ENCODE measurements at places on chromosomes 5 and 9. TPM values are rescaled to one million over a fixed set of nuclear protein-coding genes. Genes with fewer than 3 reads are reported as not detected.
A peak's percentile ranks its signal among the peaks of the same experiment; 100 is the strongest.

DNA sequence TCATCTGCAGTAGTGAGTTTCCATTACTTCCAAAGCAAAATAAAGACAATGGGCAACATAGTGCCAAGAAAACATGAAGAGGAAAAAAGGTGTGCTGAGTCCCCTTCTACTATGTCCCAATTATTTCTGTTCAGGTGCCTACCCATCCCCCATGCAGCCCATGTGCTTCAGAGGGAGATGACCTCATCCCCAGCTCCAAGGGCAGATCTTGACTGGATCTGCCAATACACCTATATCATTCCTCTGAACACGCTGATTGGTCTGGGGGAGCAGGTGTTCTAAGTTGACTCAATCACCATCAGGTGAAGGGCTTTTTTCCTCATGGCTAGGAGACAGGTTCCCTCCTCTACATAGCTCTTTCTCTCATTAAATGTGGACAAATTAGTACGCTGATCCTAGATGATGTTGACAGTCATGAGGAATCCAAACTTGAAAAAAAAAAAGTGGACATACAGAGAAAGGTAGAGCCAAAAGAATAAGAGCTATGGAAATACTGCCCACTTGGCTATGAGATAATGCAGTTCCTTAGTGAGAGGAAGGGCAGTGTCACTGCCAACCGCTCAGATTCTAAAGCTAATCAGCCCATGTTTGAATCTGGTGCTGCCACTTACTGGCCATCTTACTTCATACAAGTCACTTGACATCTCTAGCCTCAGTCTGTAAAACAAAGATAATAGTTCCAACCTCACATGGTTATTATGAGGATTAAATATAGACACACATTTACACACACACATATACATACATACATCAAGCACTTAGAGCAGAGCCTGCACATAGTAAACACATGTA lies 23.1 kb downstream of the PRELID2 start:
- no peak for DNase-seq

DNA sequence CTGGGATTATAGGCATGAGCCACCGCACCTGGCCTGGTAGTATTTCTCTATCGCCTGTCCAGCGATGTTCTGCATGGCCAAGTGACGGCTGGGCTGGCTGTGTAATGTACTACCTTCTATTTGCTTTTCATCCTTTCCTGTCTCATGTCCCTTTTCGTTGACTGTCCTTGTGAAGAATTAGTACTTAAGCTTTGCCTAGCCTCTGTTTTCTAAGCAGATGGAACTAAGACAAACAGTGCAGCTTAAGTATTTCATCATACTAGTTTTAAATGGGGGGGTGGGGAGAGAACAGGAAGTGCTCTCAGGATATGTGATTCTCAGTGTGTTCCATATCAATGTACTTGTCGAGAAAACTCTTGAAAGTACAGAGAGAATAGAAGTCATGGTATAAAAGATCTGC lies 31.7 kb upstream of the CCL21 start:
- DNase-seq = no peak

Gene LRRC70
- 0.56 TPM for total RNA-seq

Gene GHR
- total RNA-seq = 0.54 TPM

GRCh38 chr9:135307300-135307699 lies 172.3 kb upstream of the PPP1R26 start:
- no peak for DNase-seq

GRCh38 chr5:169161022-169161680 lies 139.8 kb downstream of the SLIT3 start:
- peak; percentile 83 for DNase-seq

DNA sequence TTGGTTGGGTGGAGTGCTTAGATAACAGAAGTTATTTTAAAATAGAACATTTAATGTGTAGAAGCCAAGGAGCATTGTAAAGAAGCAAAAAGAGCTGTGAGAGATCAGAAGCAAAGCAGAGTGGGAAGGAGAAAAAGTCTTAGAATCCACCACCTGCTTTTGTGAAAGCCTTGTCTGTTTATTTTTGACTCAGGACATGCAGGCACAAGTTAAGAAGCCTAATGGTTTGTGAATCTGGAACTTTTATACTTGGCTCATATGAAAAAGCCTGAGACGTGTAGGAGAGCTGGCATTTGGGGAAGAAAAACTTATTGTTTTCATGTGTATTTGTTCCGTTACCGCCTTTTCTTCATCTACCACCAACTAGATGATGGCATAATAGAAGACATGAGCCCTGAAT lies 38.5 kb upstream of the ITGA2 start:
- no peak for DNase-seq

DNA sequence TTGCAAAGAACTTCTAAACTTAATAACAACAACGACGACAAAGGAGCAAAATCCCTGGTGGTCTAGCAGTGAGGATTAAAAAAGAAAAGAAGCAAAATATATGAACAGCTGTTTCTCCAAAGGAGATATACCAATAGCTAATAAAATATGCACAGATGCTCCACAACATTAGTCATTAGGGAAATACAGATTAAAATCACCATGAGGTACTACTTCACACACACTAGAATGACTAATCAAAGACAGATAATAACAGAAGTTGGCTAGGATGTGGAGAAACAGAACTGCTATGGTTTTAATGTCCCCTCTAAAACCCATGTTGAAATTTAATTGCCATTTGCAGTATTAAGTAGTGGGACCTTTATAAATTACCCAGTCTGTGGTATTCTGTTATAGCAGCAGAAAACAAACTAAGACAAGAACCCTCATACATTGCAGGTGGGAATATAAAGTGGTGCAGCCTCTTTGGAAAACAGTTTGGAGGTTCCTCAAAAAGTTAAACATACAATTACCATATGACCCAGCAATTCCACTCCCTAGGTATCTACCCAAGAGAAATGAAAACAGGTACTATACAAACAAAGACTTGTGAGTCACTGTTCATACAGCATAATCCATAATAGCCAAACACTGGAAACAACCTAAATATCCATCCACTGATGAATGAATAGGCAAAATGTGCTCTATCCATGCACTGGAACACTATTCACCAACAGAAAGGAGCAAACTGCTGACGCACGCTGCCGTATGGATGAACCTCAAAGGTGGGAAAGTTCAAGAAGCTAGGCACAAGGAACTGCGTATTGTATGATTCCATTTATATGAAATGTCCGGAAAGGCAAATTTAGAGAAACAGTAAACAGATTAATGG lies 11.4 kb upstream of the DUSP1 start:
- no peak for DNase-seq

Gene OLFM1
- not detected for total RNA-seq

DNA sequence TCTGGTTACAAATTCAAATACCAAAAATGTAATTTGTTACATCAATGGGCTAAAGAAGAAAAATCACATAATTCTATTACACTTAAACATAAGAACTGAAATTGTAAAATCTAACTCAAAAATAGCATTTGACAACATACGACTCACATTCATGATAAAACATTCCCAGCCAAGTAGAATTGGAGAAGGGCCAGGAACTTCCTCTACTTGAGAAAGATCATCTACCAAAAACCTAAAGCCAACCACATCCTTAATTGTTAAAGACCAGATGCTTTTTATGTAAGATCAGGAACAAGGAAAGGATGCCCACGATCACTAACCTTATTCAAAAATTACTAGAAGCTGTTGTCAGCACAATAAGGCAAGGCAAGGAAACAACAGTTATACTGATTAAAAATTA lies 1819.8 kb upstream of the C9orf72 start:
- no peak for DNase-seq

DNA sequence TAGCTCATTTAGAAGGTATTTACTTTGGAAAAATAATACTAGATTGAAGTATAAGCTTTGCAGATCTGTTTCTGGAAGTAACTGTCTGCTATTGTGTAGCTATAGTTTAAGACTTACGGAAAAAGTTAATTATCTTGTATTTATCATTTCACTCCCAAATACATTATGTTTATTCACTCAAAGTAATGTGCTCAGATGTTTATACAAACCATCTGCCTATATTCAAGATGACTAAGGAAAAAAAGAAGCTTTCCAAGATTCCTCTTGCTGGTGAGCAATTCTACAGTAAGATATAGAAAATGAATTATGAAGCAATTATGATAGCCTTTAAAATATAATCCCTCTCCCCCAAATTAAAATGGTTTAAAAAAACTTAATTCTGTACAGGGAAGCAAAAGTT lies 137.9 kb downstream of the KIAA0825 start:
- no peak for DNase-seq

DNA sequence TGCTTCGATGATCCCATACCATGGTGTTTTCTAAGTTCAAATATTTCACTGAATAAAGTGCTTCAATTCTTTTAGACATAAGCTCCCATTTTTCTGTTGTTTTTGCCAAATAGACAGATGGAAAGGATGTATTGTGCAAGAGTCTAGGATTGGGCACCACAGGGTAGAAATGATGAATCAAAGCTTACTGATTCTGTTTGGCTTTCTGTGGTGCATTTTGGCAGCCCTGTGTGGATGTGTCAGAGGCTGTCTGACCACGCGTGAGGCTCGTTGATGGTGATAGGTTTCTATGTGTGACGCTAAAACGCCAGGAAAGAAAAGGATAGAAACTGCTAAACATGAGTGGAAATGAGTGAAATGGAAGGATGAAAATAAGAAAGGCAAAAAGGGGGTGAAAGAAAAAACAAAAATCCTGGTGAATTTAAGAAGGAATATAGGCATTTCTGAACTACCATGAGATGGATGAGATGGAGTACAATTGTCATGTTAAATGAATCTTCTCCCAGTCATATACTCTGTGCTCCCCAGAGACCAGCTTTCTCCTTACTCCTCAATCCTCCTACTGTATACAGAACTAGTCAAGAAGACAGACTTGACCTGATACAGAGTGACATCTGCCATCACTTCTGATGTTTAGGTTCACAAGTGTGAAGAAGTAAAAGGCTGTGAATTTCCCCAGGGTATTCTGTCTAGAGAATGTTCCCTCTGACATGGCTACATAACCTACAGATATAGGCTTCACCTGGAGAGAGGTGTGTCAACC lies 54.4 kb downstream of the ANKH start:
- no peak for DNase-seq

GRCh38 chr5:66989781-66990180 lies 206.8 kb downstream of the CD180 start:
- DNase-seq = no peak

DNA sequence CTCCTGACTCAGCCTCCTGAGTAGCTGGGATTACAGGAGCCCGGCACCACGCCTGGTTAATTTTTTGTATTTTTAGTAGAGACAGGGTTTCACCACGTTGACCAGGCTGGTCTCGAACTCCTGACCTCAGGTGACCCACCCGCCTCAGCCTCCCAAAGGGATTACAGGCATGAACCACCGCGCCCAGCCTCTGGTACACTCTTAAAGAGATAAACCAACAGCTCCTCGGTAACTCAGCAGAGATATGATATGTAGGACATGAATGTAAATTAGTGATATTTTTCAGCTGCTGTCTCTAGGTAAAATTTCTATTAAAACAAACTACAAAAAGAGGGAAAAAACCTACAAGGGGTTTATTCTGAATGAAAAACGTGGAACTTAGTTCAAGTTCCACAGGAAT lies 42.8 kb upstream of the HK3 start:
- no peak for DNase-seq

All from Caco-2 (cell line).